ENCODE measurements at places on chromosomes 16 and 17. TPM values are rescaled to one million over a fixed set of nuclear protein-coding genes. Genes with fewer than 3 reads are reported as not detected.

TP53TG3F gene
- total RNA-seq, result not detected

PPY gene
- total RNA-seq, result 0.49 TPM

CDH11 gene
- total RNA-seq, result 10.2 TPM

CCL14 gene
- total RNA-seq, result 2.4 TPM

ENPP7 gene
- not detected for total RNA-seq

PLD6 gene
- total RNA-seq, result 1.4 TPM

SHCBP1 gene
- total RNA-seq, result 25.1 TPM

TNFSF12 gene
- total RNA-seq, result 18.3 TPM

GOSR2 gene
- total RNA-seq, result 36.5 TPM

CLEC18B gene
- total RNA-seq, result 1.9 TPM

PABPN1L gene
- not detected for total RNA-seq

DBF4B gene
- total RNA-seq, result 14.4 TPM

SLX1A gene
- 70.2 TPM for total RNA-seq

PDILT gene
- not detected for total RNA-seq

VPS35L gene
- 38.0 TPM for total RNA-seq

RNF227 gene
- total RNA-seq, result 2.8 TPM

Data from colonic mucosa (tissue), 4 donors.